NCI-H1105 treated with DMSO at 0.1 percent for 48 hours (cell line): ENCODE measurements at places on chromosomes 7 and 10.

DNA sequence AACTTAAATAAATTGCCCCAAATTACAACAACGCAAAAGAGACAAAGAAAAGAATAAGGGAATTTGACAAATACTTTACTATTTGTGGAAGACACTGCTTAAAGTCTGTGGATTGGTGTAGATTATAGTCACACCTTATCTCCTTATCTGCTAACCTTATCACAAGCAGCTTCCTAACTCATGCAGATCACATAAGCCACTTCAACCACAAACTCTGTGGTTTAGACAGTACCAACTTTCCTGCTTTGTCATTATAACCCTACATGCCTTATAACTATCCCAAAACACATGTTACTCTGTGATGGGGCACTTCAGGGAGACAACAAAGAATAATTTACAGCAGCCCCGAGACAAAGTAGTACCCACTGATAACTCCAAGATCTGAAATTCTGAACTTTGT, 41.5 kb upstream of the PPP3CB start:
- no peak for DNase-seq

- no peak for DNase-seq
Observed at GRCh38 chr7:47195641-47196040, 386.3 kb downstream of the TNS3 start.

GRCh38 chr7:140989068-140989467, 25.7 kb downstream of the MRPS33 start:
- DNase-seq = no peak

DNA sequence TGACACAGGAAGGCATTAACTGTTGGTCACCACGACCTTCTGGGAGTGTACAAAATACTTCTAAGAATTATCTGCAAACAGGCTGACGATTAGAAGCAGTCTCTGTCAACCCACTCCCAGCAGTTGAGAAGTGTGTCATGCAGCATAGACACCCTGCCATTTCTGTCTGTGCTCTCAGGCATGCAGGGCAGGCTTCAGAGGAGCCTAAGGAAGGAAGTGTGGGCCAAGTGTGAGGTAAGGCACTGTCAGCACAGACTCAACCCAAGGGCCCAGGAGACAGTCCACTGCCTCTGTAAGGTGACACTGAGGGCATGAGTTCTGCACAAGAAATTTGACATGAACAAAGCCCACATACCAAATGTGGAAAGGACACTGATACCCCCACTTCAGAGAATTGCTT, 109.0 kb upstream of the VIPR2 start:
- no peak for DNase-seq

DNA sequence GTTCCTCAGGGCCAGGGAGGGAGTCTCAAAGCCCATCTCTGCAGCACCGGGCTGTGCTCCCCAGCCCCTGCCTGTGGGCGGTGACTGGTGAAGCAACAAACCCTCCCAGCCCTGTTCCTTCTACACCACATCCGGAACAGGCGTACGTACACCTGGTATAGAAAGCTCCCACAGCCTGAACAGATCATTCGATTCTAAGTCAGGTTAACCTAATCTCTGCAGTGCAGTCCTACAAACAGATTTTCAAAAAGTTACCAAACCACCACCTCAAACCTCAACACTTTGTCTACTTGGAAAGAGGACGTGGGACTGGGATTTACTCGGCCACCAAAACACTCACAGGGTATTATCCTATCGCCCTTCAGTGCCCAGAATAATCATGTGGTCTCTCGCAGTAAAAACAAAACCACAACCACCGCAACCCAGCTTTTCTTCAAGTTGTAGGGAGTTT, 238.4 kb downstream of the DIP2C start:
- no peak for DNase-seq

DNA sequence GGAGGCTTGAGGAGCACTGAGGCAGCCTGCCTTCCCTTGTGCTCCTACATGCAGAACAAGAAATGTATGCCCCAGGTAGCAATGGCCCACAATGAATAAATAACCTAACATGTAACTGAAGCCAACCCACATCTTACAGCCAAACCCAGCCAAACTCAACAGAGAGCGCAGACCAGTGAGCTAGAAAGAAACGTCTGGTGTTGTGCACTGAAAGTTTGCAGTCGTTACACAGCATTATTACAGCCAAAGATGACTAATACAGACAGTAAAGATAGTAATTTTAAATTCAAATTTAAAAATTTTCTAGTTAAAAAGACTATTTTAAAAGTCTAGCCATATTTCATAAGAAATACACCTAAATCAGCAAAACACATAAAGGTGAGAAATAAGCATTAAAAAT, 11.2 kb downstream of the USP6NL start:
- DNase-seq = no peak
